Left lung (tissue), 14 donors: ENCODE measurements at places on chromosomes 13 and 19. TPM values are rescaled to one million over a fixed set of nuclear protein-coding genes. Genes with fewer than 3 reads are reported as not detected.
A peak's percentile ranks its signal among the peaks of the same experiment; 100 is the strongest.

DNA sequence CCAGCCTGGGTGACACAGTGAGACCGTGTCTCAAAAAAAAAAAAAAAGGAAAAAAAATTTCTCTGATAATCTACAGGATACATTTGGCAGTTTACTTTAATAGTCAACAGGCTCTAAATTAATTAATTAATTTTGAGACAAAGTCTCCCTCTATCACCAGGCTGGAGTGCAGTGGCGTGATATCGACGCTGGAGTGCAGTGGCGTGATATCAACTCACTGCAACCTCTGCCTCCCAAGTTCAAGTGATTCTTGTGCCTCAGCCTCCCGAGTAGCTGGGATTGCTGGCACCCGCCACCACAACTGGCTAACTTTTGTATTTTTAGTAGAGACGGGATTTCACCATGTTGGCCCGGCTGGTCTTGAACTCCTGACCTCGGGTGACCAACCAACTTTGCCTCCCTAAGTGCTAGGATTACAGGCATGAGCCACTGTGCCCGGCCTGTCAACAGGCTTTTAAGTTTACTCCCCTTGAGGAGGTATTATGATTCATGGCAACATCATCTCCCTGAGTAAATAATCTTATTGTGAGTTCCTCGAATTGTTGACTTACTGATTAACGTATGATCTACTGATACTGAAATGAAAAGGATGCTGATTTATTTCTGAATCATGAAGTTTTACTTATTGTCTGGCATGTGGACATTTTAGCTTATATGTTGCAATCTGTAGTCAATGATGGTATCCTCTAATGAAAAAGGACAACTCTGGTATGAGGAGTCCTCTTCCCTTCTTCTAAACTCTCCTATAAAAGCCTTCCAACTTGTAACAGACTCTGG lies 21.3 kb upstream of the MTRF1 start:
- H3K4me3 ChIP-seq: no peak overlapping the region
- H3K27me3 ChIP-seq: no peaks in the 10 kb centered on the region

- DNase-seq: no peak
- H3K27ac ChIP-seq: no peak overlapping the region
- no peaks in the 10 kb centered on the region for H3K4me1 ChIP-seq
- no peaks in the 10 kb centered on the region for H3K36me3 ChIP-seq
Observed at GRCh38 chr13:70568571-70568970, 460.3 kb upstream of the KLHL1 start.

- H3K27ac ChIP-seq: no peak overlapping the region
- peaks cover 47% of the 10 kb centered on the region for H3K36me3 ChIP-seq
- no peak for DNase-seq
Observed at GRCh38 chr19:18176367-18177310, 3.0 kb downstream of the IFI30 start.

GRCh38 chr13:102183509-102184182 lies 218.2 kb downstream of the FGF14 start:
- H3K27ac ChIP-seq: no peak overlapping the region
- DNase-seq: no peak
- no peak overlapping the region for H3K4me3 ChIP-seq
- H3K4me1 ChIP-seq: no peaks in the 10 kb centered on the region
- H3K27me3 ChIP-seq: no peaks in the 10 kb centered on the region

DNA sequence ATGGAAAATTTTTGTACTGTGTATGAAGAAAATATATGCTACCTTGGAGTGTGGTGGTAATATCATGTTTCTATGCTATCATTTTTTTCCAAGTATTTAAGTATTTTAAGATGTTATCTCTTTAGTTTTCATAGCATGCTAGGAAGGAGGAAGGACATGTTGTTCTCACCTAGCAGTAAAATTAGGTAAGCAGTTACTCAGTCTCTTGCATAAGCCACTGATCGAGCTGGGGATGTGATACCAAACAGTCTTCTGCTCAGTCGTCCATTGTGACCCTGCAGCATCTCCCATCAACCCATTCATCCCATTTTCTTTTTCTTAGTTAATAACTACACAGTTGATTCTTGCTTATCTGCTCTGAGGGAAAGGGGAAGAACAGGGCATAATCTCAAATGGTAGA lies 130.6 kb downstream of the KLF5 start:
- DNase-seq: no peak
- H3K4me1 ChIP-seq: no peaks in the 10 kb centered on the region
- no peaks in the 10 kb centered on the region for H3K36me3 ChIP-seq
- no peaks in the 10 kb centered on the region for H3K27me3 ChIP-seq

DNA sequence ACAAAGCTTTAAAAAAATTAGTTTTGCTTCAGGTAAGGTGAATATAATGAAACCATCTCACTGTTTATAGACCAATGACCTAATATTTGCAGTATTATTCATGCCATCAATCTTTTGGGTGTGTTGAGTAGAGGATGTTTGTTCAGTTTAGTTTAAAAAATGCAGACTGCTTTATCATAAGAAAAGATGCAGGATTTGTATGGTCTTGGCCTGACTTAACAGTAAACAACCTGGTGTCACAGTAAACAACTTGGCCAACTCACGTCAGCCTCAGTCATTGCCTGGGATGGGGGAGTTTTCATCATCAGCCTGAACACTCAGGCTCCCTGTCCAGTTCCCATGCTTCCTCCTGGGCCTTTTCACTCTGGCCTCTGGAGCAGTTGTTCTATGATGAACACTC lies 55.1 kb downstream of the LMO7 start:
- H3K4me3 ChIP-seq: no peak overlapping the region
- no peaks in the 10 kb centered on the region for H3K27me3 ChIP-seq
- peaks cover 3% of the 10 kb centered on the region for H3K4me1 ChIP-seq
- no peaks in the 10 kb centered on the region for H3K36me3 ChIP-seq

DNA sequence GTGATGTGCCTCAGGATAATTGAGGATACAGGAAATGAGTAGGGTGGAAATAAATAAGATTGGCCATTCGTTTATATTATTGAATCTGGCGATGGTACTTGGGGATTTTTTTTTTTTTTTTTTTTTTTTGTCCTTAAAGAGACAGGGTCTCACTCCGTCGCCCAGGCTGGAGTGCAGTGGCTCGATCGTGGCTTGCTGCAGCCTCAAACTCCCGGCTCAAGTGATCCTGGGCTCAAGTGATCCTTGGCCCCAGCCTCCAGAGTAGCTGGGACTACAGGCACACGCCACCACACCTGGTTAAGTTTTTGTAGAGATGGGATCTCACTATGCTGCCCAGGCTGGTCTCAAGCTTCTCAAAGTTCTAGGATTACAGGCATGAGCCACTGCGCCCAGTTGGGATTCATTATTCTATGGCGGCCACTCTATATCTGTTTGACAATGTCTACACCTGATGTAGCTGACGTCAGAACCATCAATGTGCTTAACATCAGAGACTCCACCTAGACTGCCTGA lies 2.7 kb upstream of the MAMSTR start:
- no peak for DNase-seq
- peaks cover 5% of the 10 kb centered on the region for H3K4me1 ChIP-seq
- no peaks in the 10 kb centered on the region for H3K27me3 ChIP-seq
- peaks cover 8% of the 10 kb centered on the region for H3K36me3 ChIP-seq

DNA sequence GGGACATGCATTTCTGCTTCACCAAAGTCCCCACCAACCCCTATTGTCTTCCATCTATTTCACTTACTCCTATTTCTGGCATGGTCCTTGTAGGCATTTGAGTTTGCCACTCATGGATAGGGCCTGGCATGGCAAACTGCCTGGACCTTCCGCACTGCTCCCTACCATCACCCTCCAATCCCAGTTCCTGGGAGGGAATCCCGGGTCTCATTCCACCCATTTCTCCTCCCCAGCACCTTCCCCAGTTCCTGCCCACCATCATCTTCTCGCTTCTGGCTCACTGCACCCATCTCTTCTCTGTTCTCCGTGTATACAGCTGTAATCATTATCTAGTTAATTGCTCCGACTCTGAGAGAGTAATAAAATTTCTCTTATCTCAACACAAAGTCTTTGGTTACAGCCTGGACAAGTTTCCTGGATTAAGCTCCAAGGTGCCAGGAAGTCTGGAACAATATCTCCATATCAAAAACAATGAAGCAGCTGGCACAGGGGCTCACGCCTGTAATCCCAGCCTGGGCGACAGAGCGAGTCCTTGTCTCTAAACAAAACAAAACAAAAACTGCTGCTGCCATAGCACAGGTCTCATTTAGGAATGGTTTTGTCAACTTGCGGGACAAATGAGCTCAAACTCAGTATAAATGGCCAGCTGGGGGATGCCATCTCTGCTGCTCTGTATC lies 17.0 kb upstream of the COX7A1 start:
- H3K27ac ChIP-seq: no peak overlapping the region
- no peak overlapping the region for H3K4me3 ChIP-seq
- H3K27me3 ChIP-seq: no peaks in the 10 kb centered on the region
- H3K4me1 ChIP-seq: peaks cover 6% of the 10 kb centered on the region

DNA sequence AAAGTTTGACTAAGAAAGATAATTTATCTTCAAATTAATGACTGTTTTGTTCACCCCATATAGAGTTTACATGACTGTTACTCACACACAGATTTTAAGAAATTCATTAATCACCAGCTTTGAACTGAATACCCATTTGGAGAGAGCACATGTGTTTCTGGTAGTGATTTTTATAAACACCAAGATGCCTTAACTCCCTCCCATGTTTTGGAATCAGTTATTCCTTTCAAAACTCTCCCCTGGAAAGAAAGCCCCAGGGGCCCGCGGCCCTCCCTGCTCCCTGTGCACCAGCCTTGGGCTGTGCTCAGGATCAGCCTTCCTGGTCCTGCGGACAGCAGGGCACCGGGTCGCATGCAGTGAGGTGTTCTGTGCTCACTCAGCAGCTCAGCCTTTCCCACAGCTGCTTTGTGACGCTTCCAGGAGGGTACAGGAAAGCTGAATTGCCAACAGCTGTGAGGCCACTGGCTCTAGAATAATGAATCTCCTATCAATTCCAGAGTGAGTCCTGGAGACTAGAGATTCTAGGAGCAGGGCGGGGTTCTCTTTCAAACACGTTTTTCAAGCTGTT lies 483.2 kb downstream of the EFNB2 start:
- H3K27ac ChIP-seq: no peak overlapping the region
- DNase-seq: no peak
- H3K4me3 ChIP-seq: no peak overlapping the region
- H3K27me3 ChIP-seq: no peaks in the 10 kb centered on the region

DNA sequence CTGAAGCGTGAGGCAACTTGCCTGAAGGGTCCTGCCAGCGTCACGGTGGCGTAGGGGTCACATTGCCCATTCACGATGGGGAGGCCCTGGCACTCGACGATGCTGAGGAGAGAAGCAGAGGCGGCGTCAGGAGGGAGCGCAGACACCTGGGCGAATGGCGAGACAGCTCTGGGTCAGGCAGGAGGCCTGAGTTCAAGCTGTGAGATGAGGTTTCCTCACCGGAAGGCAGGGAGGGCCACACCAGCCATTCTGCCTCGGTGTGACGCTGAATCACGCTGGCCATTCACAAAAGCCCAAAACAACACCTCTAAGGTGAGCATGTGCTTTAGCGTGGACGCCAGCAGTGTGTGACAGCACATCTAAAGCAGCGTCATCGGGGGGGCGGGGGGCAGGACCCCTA lies 54.0 kb upstream of the C13orf46 start:
- H3K27ac ChIP-seq: no peak overlapping the region
- no peak for DNase-seq
- no peaks in the 10 kb centered on the region for H3K4me1 ChIP-seq
- H3K27me3 ChIP-seq: no peaks in the 10 kb centered on the region

- no peaks in the 10 kb centered on the region for H3K36me3 ChIP-seq
- no peak overlapping the region for H3K27ac ChIP-seq
- DNase-seq: peak; percentile 22
- no peaks in the 10 kb centered on the region for H3K4me1 ChIP-seq
- no peak overlapping the region for H3K4me3 ChIP-seq
Observed at GRCh38 chr13:113667771-113668490, 912 bp downstream of the GRK1 start.

DNA sequence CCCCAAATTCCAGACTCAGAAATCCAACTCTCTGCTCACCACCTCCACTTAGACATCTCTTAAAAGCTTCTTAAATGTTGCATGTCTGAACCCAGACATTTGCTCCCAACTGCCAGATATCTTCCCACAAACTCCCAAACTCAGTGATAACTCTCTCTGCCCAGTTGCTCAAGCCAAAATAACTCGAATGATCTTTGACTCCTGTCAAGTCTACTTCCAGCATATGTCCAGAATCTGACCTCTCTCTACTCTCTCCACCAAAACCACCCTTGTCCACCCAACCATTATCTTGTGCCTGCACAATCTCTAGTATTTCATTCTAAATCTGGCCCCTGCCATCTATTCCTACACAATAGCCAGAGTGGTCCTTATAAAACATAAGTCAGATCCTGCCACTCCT lies 99.3 kb downstream of the FGF14 start:
- no peaks in the 10 kb centered on the region for H3K36me3 ChIP-seq
- DNase-seq: no peak
- no peaks in the 10 kb centered on the region for H3K27me3 ChIP-seq
- H3K27ac ChIP-seq: no peak overlapping the region
- H3K4me3 ChIP-seq: no peak overlapping the region

DNA sequence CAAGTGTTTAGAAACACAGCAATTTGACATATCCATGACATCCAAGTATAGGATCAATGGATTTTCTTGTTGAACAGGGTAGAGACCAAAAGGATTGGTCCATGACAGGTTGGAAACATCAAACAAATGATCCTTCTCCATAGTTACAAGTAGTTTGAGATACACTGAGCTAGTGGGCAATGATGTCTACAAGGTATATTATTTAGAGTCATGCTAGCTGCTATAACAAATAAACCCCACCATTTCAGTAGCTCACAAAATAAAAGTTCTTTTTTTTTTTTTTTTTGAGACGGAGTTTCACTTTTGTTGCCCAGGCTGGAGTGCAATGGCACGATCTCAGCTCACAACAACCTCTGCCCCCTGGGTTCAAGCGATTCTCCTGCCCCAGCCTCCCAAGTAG lies 4.9 kb upstream of the HAUS5 start:
- DNase-seq: no peak
- no peaks in the 10 kb centered on the region for H3K27me3 ChIP-seq
- no peaks in the 10 kb centered on the region for H3K36me3 ChIP-seq
- no peak overlapping the region for H3K27ac ChIP-seq
- H3K4me1 ChIP-seq: peaks cover 5% of the 10 kb centered on the region

- H3K36me3 ChIP-seq: peaks cover 40% of the 10 kb centered on the region
- H3K27me3 ChIP-seq: no peaks in the 10 kb centered on the region
- no peak overlapping the region for H3K27ac ChIP-seq
Observed at GRCh38 chr19:17402982-17403855, 2.2 kb downstream of the BST2 start.

DNA sequence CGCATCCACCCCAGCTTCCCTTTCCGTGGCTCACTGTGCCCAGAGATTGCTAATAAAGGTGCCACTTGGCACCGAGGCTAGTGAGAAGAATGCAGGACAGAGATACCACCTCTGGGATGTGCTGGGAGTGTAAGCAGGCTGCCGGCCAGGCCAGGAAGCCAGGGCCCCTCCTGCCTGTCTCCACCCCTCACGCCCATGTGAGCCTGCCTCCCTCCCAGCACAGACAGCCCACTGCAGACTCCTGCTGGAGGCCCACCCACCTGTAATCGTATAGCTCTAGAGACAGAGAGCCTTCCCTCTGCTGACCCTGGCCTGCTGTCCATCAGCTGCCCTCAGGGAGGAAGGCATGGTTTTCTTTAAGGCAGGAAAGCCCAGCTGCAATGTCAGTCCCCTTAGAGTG lies 13.9 kb downstream of the VSTM2B start:
- H3K36me3 ChIP-seq: no peaks in the 10 kb centered on the region
- no peak overlapping the region for H3K27ac ChIP-seq
- no peaks in the 10 kb centered on the region for H3K4me1 ChIP-seq
- H3K4me3 ChIP-seq: no peak overlapping the region

- no peak for DNase-seq
- no peaks in the 10 kb centered on the region for H3K36me3 ChIP-seq
- H3K4me1 ChIP-seq: peaks cover 5% of the 10 kb centered on the region
Observed at GRCh38 chr13:108944760-108945159, 315.3 kb downstream of the MYO16 start.

GRCh38 chr19:40774916-40775631 lies at the start of gene MIA:
MIA (plus strand) TSS chr19:40775521; CDS start chr19:40775543, 22 bp downstream.
- no peak for DNase-seq
- H3K27ac ChIP-seq: no peak within 1 kb of the TSS
- H3K4me1 ChIP-seq: peaks cover 22% of the 10 kb centered on the region
- no peaks in the 10 kb centered on the region for H3K27me3 ChIP-seq

The CHST8 gene
- total RNA-seq: 0.47 TPM

The OLFM4 gene
- 0.15 TPM for total RNA-seq

The PTPRH gene
- total RNA-seq: 0.20 TPM
